ENCODE measurements at places on chromosomes 6 and 20. TPM values are rescaled to one million over a fixed set of nuclear protein-coding genes. Genes with fewer than 3 reads are reported as not detected.

DNA sequence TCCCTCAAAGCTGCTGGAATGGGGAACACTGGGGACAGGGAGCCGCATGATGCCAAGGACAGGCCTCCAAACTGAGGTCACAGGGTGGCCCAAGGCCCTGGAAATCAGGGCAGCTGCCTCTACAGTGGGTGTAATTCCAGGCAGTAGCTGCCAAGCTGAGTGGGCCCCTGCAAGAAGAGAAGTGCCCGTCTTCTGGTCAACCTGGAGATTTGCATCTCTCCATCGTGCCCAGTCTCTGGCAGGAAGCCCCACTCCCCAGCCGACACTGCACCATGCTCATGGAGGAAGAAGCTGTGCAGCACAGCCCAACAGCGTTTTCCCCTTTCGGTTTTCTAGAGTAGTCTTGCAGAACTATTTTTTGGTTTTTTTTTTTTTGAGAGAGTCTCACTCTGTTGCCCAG lies 2.2 kb upstream of the FAM209A start:
- H3K4me3 ChIP-seq = no peak overlapping the region
- DNase-seq = no peak
- peaks cover 15% of the 10 kb centered on the region for H3K36me3 ChIP-seq
- H3K27me3 ChIP-seq = no peaks in the 10 kb centered on the region
- H3K4me1 ChIP-seq = no peaks in the 10 kb centered on the region

GRCh38 chr6:142118328-142118727 lies 14.4 kb upstream of the GJE1 start:
- H3K4me3 ChIP-seq = no peak overlapping the region
- H3K27ac ChIP-seq = no peak overlapping the region
- no peaks in the 10 kb centered on the region for H3K4me1 ChIP-seq
- peaks cover 5% of the 10 kb centered on the region for H3K27me3 ChIP-seq
- no peak for DNase-seq

DNA sequence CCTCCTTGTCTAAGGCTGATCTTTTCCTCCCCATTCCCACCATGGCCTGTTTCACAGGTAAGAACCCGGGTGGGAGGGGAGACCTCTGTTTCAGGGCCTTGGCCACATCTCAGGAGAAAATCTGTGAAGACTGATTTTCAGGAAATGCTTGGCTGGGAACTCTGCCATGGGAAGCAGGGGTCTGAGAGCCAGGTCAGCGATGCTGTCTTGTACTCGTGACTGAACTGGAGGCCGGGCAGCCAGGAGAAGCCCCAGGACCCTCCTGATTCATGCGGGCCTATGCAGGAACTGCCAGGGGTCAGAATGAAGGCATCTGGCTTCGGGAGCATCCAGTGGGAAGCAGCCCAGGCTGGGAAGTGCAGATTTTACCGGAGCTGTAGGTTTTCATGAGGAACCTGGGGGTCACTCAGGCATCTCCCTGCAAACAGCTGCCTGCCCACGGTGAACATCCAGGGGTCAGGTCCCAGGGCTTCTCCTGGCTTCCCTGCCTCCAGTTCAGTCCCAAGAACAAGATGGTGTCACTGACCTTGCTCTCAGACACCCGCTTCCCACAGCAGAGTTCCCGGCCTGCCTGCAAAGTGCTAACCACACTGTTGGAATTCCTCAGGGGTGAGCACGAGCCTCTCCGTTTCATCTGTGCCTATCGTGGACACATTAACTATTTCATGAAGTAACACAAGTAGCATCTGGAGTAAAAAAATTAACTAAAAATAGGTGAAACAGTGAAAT lies 90.2 kb upstream of the SULF2 start:
- no peak overlapping the region for H3K4me3 ChIP-seq
- no peaks in the 10 kb centered on the region for H3K4me1 ChIP-seq
- H3K27me3 ChIP-seq = no peaks in the 10 kb centered on the region

C6orf132 gene
- 26.0 TPM for total RNA-seq

C20orf204 gene
- total RNA-seq = 3.0 TPM

KLHDC3 gene
- 29.7 TPM for total RNA-seq

DNA sequence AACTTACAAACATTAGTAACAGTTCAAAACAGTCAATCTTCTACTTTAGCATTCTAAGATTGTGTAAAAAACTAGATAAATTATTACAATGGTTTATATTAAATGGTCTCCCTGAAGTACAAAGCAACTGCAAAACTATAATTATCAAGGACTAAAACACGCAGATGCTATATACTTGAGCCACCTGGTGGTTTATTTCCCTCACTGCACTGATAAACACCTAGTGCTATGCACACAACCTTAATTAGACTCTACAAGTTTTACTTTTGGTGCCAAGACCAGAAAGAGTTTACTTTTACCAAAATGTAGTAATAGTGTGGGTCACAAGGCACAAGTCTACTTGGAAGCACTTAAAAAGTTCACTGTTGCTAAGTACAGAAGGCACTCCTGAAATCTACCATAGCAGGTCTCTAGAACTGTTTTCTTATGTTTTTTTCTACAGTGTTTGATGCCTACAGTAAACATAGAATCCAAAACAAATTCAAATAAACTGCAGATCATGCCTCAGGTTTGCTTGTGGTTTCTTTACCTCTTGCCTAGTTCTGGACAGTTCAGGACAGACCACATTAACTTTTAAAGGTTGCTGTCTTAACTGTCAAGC lies 49.2 kb downstream of the GMDS start:
- no peaks in the 10 kb centered on the region for H3K27me3 ChIP-seq
- H3K27ac ChIP-seq = no peak overlapping the region
- peaks cover 7% of the 10 kb centered on the region for H3K4me1 ChIP-seq
- DNase-seq = peak; percentile 43
- no peak overlapping the region for H3K4me3 ChIP-seq

DNA sequence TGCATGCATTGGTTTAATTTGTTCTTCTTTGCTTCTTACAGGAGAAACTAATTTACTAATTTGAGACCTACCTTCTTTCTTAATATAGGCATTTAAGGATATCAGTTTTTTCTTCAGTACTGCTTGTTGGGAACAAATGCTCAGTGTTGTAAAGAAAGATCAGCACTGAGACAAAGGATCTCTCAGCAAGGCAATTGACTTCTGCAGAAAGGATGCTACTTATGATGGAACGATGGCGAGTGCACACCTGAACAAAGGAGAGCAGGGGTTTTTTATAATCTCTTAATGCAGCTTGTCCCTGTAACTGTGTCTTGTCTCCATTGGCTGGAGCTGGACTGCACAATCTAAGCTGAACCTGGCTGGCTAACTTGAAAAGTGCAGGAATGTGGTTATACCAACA lies 64.2 kb downstream of the RPP21 start:
- no peaks in the 10 kb centered on the region for H3K4me1 ChIP-seq
- no peaks in the 10 kb centered on the region for H3K36me3 ChIP-seq
- no peak overlapping the region for H3K4me3 ChIP-seq
- no peak for DNase-seq
- H3K27me3 ChIP-seq = no peaks in the 10 kb centered on the region
- no peak overlapping the region for H3K27ac ChIP-seq

FOXS1 gene
- total RNA-seq = 3.0 TPM

- no peaks in the 10 kb centered on the region for H3K36me3 ChIP-seq
- DNase-seq = no peak
- H3K27ac ChIP-seq = no peak overlapping the region
- H3K4me1 ChIP-seq = no peaks in the 10 kb centered on the region
- no peaks in the 10 kb centered on the region for H3K27me3 ChIP-seq
Measured at GRCh38 chr6:165618241-165618640, 44.8 kb downstream of the PDE10A start.

BMP6 gene
- total RNA-seq = 1.8 TPM

GRCh38 chr20:19070681-19071445 lies 141.6 kb upstream of the SLC24A3 start:
- no peaks in the 10 kb centered on the region for H3K27me3 ChIP-seq
- H3K4me3 ChIP-seq = no peak overlapping the region

GRCh38 chr6:118524686-118525085 lies 23.4 kb upstream of the PLN start:
- no peak overlapping the region for H3K4me3 ChIP-seq
- no peak overlapping the region for H3K27ac ChIP-seq
- DNase-seq = no peak

SIRPA gene
- 20.1 TPM for total RNA-seq

DNA sequence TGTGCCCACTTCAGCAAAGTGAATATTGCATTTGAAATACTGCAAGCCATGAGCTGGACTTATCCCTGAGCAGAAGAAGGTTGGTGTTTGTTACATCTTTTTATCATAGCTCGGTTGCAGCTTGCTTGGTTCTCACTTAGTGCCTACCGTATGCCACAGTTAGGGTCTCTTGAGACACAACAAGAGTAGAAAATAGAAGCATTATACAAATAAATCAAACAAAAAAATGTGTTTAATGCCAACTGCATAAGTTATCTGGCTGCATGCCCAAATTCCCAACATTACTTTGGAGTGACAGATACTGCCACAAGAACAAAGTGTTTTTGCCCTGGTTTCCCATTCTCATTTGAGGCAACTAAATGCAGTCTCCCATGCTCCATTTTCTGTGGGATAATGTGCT lies 53.9 kb upstream of the LAMP5 start:
- no peak overlapping the region for H3K4me3 ChIP-seq
- no peak overlapping the region for H3K27ac ChIP-seq
- H3K27me3 ChIP-seq = no peaks in the 10 kb centered on the region
- H3K4me1 ChIP-seq = no peaks in the 10 kb centered on the region

GRCh38 chr6:154962753-154963152 lies 32.4 kb upstream of the TIAM2 start:
- no peak overlapping the region for H3K27ac ChIP-seq
- no peak for DNase-seq
- no peaks in the 10 kb centered on the region for H3K4me1 ChIP-seq
- no peaks in the 10 kb centered on the region for H3K27me3 ChIP-seq
- H3K4me3 ChIP-seq = no peak overlapping the region

DNA sequence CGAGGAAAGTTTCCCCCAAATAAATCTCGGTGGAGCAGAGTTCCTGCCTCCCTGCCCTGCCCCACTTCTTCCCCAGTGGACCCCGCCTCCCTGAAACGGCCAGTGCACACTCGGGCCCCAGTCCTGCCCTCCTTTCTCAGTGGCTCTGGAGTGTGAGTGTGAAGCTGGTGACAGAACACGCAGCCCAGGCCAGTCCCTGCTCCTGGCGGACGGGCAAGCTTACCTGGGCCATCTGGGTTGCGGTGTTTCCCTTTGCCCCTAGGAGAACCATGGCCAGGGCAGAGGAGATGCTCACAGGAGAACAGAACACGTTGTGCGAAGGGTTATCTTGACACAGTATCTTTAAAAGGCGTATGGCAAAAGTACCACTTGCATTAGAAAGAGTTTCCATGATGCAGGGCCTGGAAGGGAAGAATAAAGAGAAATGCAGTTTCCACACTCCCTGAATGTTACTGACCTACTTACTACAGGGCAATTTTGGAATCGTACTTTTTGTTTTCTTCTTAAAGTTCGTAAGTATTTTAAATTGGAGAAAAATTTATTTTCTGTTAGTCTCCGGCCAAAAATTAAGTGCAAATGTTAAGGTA lies 2.8 kb downstream of the SERPINB9 start:
- DNase-seq = no peak
- no peaks in the 10 kb centered on the region for H3K36me3 ChIP-seq
- H3K4me3 ChIP-seq = no peak overlapping the region
- H3K4me1 ChIP-seq = peaks cover 11% of the 10 kb centered on the region
- H3K27ac ChIP-seq = no peak overlapping the region
- H3K27me3 ChIP-seq = no peaks in the 10 kb centered on the region

GRCh38 chr20:7996898-7997297 lies 22.7 kb downstream of the TMX4 start:
- H3K4me3 ChIP-seq = no peak overlapping the region
- H3K36me3 ChIP-seq = no peaks in the 10 kb centered on the region
- DNase-seq = no peak

DNA sequence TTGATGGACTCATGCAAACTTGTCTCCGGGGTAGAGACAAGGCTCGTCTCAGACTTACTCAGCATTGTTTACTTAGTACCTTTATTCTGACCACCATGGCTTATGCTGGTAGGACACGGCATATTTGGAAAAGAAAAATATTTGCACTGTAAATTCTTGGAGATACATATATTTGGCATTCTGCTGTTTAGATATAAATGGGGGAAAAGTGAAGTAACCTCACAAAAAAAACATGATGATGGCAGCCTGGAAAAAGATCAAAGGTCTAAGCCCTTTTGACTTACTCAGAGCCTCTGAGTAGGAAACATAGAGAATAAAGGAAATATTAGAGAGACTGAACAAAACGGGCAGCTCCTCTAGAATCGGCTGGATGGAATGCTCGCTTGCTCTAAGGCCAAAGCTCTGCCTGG lies 32.5 kb downstream of the PDE10A start:
- no peaks in the 10 kb centered on the region for H3K36me3 ChIP-seq
- no peak for DNase-seq
- H3K27me3 ChIP-seq = no peaks in the 10 kb centered on the region
- no peak overlapping the region for H3K27ac ChIP-seq

DDAH2 gene
- 40.5 TPM for total RNA-seq

- no peak overlapping the region for H3K27ac ChIP-seq
- no peaks in the 10 kb centered on the region for H3K27me3 ChIP-seq
- no peak for DNase-seq
- no peak overlapping the region for H3K4me3 ChIP-seq
- no peaks in the 10 kb centered on the region for H3K4me1 ChIP-seq
Measured at GRCh38 chr6:42368181-42368580, 83.5 kb downstream of the TRERF1 start.

GRCh38 chr6:14770572-14770971 lies 475.3 kb upstream of the JARID2 start:
- no peaks in the 10 kb centered on the region for H3K27me3 ChIP-seq
- H3K27ac ChIP-seq = no peak overlapping the region
- no peaks in the 10 kb centered on the region for H3K4me1 ChIP-seq

- no peaks in the 10 kb centered on the region for H3K36me3 ChIP-seq
- no peak overlapping the region for H3K4me3 ChIP-seq
- H3K27ac ChIP-seq = no peak overlapping the region
- H3K4me1 ChIP-seq = peaks cover 3% of the 10 kb centered on the region
- H3K27me3 ChIP-seq = no peaks in the 10 kb centered on the region
Measured at GRCh38 chr6:37007340-37008043, 2.0 kb downstream of the FGD2 start.

GRCh38 chr20:15594158-15594695 lies 979.0 kb downstream of the KIF16B start:
- H3K4me3 ChIP-seq = no peak overlapping the region
- H3K27me3 ChIP-seq = no peaks in the 10 kb centered on the region
- no peak overlapping the region for H3K27ac ChIP-seq
- no peaks in the 10 kb centered on the region for H3K36me3 ChIP-seq
- H3K4me1 ChIP-seq = no peaks in the 10 kb centered on the region

- no peaks in the 10 kb centered on the region for H3K27me3 ChIP-seq
- H3K4me1 ChIP-seq = no peaks in the 10 kb centered on the region
- H3K4me3 ChIP-seq = no peak overlapping the region
- DNase-seq = no peak
- no peaks in the 10 kb centered on the region for H3K36me3 ChIP-seq
Measured at GRCh38 chr6:109496036-109496772, 13.2 kb upstream of the ZBTB24 start.

GRCh38 chr6:150503586-150504339 lies 95.9 kb upstream of the PLEKHG1 start:
- no peak overlapping the region for H3K27ac ChIP-seq
- no peaks in the 10 kb centered on the region for H3K36me3 ChIP-seq
- DNase-seq = no peak
- no peaks in the 10 kb centered on the region for H3K4me1 ChIP-seq
- no peaks in the 10 kb centered on the region for H3K27me3 ChIP-seq
- no peak overlapping the region for H3K4me3 ChIP-seq

All from body of pancreas (tissue), 4 donors.